HepG2 (cell line): ENCODE measurements at places on chromosomes 13 and 19.

- DNase-seq, result no peak
Observed at GRCh38 chr13:45042539-45042938, 53.2 kb downstream of the GPALPP1 start.

GRCh38 chr13:36848199-36848982, 29.4 kb downstream of the RFXAP start:
- DNase-seq, result no peak

GRCh38 chr13:106113796-106114195, 421.7 kb downstream of the EFNB2 start:
- no peak for DNase-seq

- no peak for DNase-seq
Observed at GRCh38 chr19:362154-362553, 17.6 kb upstream of the MIER2 start.

DNA sequence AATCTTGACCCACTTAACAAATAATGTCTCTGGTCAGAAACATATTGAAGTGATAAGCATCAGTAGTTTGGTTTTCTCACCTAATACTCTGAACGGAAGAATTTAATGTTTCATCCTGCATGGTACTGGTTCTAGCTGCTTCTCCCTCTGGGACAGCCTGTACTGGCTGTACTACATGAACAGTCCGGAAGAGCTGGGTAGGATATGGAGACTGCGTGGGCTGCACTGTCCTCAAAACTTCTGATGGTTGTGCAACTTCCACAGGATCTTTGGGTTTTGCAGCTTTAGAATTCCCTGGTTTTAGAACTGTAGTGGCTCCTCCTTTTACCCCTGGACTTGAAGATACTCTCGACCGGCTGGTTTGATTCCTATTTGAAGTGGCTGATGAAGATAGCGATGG, 78.3 kb downstream of the ELF1 start:
- DNase-seq, result no peak

- DNase-seq, result no peak
Observed at GRCh38 chr13:100208626-100209025, 119.7 kb downstream of the PCCA start.

DNA sequence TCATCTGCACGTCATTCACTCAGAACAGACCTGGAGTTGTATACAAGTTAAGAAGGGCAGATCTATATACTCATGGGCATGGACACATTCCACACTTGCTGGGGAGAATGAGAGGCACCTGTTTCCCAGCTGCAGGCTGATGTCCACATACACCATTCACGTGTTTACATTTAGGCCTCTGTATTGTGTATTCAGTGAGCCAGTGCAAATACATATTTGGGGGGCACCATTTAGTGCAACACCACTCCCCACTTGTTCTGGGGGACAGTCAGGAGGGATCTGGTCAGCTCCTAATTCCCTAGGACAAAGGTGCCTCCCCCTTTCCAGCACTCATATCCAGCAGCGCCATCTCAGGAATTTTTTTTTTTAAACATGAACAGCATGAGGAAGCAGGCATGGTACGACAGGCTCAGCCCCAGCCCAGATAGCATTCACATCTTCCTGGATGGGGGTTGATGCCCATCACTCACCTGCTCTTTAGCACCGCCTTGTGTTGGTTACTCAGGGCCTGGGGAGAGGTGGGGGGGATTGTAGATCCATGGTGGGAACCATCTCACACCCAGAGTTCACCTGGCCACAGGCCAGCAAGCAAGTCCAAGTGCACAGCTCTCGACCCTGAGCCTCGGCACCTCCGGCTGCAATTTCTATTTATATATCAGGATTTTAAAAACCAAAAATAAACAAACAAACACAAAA, 56.9 kb upstream of the ZNF254 start:
- DNase-seq, result peak; percentile 25

GRCh38 chr13:25306671-25307464, 5.4 kb downstream of the NUP58 start:
- DNase-seq, result no peak

- DNase-seq, result no peak
Observed at GRCh38 chr13:98447130-98447529, 129.8 kb downstream of the STK24 start.

- peak; percentile 39 for DNase-seq
Observed at GRCh38 chr19:13764101-13764807, at the start of gene MRI1. TSS of gene MRI1 (plus strand) at chr19:13764522. CDS start at chr19:13764589, 67 bp downstream.

- DNase-seq, result no peak
Observed at GRCh38 chr19:5624018-5624663, 1.3 kb downstream of the SAFB start.

DNA sequence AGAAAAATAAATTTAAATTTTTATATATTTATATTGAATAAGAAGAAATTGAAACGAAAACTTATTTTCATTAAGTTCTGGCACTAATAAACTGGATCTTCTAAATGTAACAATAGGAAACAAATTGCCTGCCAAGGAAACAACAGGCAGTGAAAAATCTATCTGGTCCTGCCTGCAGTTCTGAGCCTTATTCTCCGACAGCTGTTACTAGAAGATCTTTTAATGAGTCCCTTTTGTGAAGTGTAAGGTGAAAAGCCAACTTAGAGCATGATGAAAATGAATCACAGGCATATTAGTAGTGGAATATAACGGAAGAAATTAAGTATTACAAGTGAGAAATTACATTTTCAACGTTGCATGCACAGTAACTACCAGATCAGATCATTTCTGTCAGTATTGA, 1002.7 kb upstream of the PCDH20 start:
- no peak for DNase-seq

GRCh38 chr19:35783469-35784434, 8.4 kb downstream of the ARHGAP33 start:
- DNase-seq, result no peak

- DNase-seq, result no peak
Observed at GRCh38 chr13:40613192-40613818, 53.1 kb downstream of the FOXO1 start.

DNA sequence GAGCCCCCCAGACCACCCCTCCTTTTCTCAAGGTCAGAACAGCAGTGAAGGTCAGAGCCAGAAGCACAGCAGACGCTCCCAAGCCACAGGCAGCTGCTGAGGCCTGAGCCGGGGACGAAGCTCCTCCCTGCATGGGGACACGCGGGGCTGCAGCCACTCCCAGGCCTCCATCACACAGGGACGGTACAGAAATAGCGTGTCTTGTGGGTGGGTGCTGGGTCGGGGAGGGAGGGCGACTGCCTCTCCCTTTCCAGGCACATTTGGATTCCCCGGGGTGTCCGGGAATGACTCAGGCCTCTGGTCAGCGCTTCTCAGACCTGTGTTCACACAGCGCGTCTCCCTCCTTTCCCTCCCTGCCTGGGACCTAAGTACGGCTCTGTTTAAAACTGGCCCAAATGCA, 33.2 kb downstream of the RASA3 start:
- peak; percentile 13 for DNase-seq

DNA sequence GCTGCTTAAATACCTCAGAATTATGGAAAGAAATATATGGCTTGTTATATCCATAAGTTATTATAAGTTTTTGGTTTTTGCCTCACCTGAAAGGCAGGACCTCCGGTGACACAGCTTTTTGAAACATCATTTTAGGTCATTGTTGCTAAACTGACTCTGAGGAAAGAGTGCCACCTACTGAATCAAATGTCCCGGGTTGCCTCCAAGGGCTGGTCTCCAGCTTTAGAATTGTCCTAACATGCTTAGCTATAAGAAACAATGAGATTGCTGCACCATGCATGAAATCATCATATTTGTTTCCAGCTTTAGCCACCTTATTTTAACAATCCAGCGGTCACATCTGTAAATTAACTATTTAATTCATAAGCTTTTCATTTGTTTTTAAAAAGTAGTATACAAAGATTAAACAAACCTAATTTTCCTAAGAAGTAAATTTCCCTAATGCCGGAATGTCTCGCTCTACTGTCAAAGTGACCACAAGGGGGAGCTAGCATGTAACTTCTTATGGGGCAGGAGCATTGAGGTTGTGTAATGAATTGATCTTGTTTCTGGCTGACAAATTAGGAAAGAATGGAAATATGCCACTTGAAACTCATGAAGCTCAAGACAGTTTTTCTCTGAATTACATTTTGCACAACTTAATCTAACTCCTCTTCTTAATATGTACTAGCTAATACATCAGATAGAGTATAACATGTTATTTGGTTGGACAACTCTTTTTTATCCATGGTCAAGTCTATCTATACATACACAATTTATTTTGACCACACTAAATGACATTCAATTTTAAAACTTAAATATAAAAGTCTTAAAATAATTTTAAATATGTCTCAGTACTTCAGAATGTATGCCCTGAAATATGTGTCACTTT, 6.7 kb upstream of the PCDH17 start:
- DNase-seq, result peak; percentile 56

DNA sequence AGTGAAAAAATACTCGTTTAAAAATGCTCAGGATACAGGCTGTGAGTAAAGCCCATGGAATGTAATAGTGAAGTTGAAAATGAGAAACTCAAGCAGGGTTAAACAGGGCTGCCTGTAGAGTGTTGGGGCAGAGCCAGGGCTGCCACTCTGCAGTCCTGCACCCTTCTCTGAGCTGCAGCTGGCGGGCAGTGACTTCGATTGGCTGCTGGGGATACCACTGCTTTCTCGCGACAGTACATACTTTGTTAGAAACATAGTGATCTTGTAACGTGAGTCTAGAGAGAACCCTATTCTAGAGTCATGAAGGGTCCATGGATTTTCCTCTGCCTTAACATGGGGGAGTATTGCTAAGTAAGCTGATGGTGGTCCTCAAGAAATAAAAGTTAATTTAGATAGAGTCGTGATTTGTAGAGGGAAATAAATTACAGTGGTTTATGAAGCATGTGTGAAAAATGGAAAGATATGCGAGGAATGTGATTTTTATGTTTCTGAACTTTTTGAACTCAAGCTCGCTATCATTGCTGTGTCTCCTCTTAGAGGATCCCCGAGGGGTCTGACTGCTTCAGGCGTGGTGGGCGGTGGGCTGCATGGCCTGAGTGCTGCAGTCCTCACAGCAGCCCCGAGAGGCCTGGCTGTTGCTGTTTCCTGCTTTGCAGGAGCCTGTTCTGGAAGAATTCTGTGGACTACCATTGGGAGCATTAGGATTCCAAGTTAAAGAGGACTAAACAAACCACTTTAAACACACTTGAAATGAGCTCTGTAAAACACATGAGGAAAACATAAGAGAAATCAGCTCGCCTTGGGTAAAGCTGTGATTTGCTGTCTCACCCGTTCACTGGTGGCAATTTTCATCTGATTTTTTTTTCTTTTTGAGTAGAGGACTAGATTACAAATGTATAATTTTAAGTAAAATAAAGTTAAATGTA, 95.7 kb downstream of the ARHGEF7 start:
- DNase-seq, result no peak

DNA sequence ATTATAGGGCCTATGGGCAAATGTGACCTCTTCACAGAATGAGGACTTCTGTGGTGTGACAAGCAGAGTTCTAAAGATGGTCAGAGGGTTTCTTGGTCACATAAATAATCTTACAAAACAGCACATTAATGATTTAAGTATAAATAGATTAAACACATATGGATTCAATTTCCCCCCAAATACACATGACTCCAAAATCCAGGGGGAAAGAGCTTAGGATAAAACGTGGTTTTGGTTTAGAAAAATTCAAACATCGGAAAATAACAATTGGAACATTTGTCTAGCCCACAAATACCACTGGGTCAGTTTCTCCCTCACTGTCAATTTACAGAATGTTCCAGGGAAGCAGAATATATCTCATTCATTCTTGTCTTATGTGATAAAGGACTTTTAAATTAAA, 283.1 kb downstream of the COG6 start:
- no peak for DNase-seq

DNA sequence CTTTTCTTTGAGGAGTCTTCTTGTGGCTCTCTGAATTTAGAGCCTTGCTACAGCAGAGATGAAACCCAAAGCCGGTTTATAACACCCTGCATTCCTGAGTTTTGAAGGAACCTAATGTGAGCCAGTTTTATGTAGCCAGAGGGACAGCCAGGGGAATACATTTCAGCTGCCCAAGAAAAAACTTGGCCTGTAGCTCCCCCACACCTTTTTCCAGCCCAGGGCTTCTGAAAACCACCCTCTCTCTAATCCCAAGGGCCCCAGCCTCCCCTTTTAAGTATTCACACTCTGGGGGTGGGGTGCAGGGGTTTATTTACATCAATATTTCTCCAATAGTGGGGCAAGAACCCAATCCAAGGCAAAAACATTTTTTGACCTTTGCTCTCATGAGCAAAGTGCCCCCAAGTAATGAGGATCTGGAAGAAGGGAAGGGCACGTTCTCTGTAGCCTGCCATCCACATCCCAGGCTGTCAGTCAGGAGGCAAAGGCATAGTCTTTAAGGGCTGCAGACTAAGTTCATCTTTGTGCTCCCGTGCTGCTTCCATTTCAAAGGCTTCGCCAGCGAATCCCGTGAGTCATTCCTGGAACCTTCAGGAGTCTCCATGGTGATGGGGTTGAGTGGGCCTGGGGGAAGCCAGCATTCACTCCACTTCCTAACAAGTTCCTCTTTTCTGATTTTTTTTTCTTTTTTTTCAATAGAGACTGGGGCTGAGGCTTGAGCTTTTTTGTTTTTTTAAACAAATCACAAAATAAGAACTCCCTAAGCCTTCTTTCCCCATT, 33.2 kb upstream of the MEDAG start:
- DNase-seq, result peak; percentile 26

- peak; percentile 63 for DNase-seq
Observed at GRCh38 chr13:40453351-40454021, 213.0 kb downstream of the FOXO1 start.

DNA sequence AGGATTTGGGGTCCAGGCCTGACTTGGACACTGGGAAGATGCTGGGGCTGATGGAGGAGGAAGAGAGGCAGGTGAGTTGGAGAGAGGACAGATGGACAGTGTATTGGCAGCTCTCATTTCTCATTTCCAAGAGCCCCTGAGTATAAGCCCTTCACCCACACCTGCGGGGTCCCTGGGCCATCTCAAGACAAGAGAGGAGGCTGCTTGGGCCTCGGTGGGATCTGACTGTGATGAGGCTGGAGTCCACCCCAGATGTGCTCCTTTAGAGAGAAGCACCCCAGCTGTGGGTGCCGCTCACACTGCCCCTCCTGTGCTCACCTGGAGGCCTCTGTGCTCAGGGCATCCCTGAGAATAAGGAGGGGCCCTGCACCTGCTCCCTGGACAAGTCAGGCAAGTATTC, 3.7 kb downstream of the LILRA2 start:
- DNase-seq, result no peak

GRCh38 chr13:46570273-46570672, 17.3 kb downstream of the LRCH1 start:
- no peak for DNase-seq

- peak; percentile 12 for DNase-seq
Observed at GRCh38 chr13:43303033-43303729, 279.8 kb downstream of the DNAJC15 start.
